Activated T-helper 1 cell treated with anti-CD3 and anti-CD28 coated beads, Interleukin-12 subunit alpha, Interleukin-12 subunit beta, Interleukin-2, Interleukin-4 antibody, amounts not matched to agents 30 ng/mL and 10 ng/mL and 1 ng/mL, durations not matched to agents 14 hours and 24 hours and 36 hours (primary cell): ENCODE measurements at places on chromosomes 7 and 10. TPM values are rescaled to one million over a fixed set of nuclear protein-coding genes. Genes with fewer than 3 reads are reported as not detected.
A peak's percentile ranks its signal among the peaks of the same experiment; 100 is the strongest.

DNA sequence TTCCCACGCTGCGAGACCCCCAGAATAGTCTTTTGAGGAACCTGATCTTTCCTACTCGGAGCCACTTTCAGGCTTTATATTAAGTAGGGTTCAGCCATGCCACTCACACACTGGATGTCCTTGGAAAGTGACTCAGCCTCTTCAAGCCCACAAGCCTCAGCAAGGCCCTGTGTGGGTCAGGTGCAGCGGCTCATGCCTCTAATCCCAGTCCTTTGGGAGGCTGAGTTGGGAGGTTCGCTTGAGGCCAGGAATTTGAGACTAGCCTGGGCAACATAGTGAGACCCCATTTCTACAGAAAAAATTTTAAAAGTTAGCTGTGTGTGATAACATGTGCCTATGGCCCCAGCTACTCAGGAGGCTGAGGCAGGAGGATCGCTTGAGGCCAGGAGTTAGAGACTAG lies 119.7 kb upstream of the TNRC18 start:
- peaks cover 6% of the 10 kb centered on the region for H3K4me1 ChIP-seq
- H3K4me3 ChIP-seq, result no peak overlapping the region
- H3K36me3 ChIP-seq, result no peaks in the 10 kb centered on the region
- H3K27me3 ChIP-seq, result peaks cover 6% of the 10 kb centered on the region
- no peak for DNase-seq
- no peak overlapping the region for H3K27ac ChIP-seq

PAX4 gene
- not detected in 2 replicates for total RNA-seq

DNA sequence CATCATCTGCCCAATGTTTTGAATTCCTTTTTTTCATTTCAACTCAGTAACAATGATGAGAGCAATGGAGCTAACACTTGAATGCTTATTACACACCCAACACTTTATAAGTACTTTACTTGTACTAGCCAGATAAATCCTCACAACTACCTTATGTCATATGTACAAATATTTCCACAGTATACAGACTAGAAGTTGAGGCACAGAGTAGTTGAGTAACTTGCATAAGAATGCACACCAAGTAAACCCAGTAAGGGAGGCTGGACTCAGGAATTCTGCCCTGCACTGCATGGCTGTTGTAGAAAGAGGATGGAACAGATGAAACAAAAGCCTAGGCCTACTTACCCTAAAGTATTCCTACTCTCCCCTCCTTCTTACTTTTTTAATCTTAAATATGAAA lies 15.8 kb downstream of the DPY19L1 start:
- no peaks in the 10 kb centered on the region for H3K36me3 ChIP-seq
- no peak for DNase-seq
- H3K27ac ChIP-seq, result no peak overlapping the region
- no peaks in the 10 kb centered on the region for H3K27me3 ChIP-seq
- no peaks in the 10 kb centered on the region for H3K4me1 ChIP-seq
- H3K4me3 ChIP-seq, result no peak overlapping the region

DNA sequence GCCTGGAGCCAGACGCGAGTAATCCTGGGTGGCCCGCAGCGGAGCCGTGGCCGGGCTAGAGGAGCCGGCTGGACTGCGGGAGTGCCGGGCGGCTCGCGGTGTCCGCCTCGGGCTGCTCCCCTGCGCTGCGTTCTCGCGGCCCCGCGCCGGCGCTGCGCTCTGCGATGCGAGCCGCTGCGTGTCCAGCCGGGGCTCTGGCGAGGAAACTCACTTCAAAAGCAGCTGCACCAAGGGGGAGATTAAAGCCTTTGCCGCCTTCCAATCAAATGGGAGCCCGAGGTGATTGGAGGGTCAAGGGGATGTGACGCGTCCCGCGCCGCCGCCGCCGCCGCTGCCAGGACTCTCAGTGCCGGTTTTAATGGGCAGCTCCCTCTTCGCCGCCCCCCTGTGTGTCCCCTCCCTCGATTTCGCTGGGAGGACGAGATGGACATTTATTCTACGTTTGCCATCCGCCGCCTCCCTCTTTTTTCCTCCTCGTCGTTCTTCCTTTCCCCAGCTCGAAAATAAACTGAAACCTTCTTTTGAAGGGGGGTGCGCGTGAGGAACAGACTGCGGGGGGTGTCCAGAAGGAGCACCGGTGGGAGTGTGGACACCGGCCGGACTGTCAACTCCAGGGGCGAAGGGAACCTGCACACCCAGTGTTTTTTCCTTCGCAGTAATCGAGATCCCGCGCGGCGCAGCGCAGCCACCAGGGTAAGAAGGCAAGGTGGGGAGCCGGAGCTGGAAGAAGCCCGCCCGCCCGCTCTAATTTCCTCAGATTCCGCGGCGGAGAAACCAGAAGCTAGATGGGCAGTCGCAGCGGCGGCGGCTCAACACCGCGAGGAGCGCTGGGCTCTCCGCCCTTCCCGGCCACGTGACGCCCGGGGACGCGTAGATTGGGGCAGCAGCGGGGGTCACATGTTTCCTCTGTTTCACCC lies at the start of gene ZNF503:
ZNF503 (minus strand) TSS at position 196 of the 917 bp plus-strand sequence. CDS start 345 bp downstream, outside the sequence.
- peaks cover 64% of the 10 kb centered on the region for H3K27me3 ChIP-seq
- peaks cover 3% of the 10 kb centered on the region for H3K36me3 ChIP-seq
- H3K4me3 ChIP-seq, result peak within 1 kb of the TSS; percentile 79
- DNase-seq, result no peak

WDFY4 gene
- 0.08 TPM in 1 of 2 replicates, not detected in the other for total RNA-seq

DNA sequence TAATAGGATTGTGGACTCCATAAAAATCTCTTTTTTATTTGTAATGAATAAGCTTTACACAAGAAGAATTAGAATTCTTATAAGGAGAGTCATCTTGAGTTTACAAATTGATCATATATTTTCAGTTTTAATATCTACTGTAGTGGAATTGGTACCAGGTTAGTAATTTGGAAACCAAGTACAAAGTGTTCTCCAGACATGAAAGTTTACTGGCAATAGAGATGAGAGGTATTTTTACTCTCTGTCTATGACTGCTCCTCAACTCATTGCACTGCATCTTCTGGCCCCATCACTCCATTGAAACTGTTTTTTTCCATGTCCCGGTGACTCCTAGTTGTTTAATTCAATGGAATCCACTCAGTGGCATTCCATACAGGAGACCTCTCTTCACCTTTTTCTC lies 164.5 kb upstream of the SMIM30 start:
- no peaks in the 10 kb centered on the region for H3K4me1 ChIP-seq
- no peak overlapping the region for H3K4me3 ChIP-seq
- H3K27ac ChIP-seq, result no peak overlapping the region
- H3K27me3 ChIP-seq, result peaks cover 8% of the 10 kb centered on the region

GSTO1 gene
- 125 TPM in 2 replicates for total RNA-seq

GRCh38 chr7:24732646-24733413 lies 24.4 kb downstream of the GSDME start:
- H3K27me3 ChIP-seq, result peaks cover 21% of the 10 kb centered on the region
- H3K4me1 ChIP-seq, result peaks cover 22% of the 10 kb centered on the region
- H3K27ac ChIP-seq, result no peak overlapping the region
- no peak for DNase-seq

- DNase-seq, result no peak
- peaks cover 4% of the 10 kb centered on the region for H3K27me3 ChIP-seq
- H3K27ac ChIP-seq, result no peak overlapping the region
- no peaks in the 10 kb centered on the region for H3K4me1 ChIP-seq
- H3K36me3 ChIP-seq, result no peaks in the 10 kb centered on the region
Observed at GRCh38 chr10:94193466-94193924, 169.2 kb downstream of the NOC3L start.

- no peak for DNase-seq
- H3K4me3 ChIP-seq, result no peak overlapping the region
- H3K27me3 ChIP-seq, result peaks cover 12% of the 10 kb centered on the region
- H3K4me1 ChIP-seq, result no peaks in the 10 kb centered on the region
- H3K27ac ChIP-seq, result no peak overlapping the region
- peaks cover 22% of the 10 kb centered on the region for H3K36me3 ChIP-seq
Observed at GRCh38 chr7:128027485-128027980, 3.7 kb downstream of the LRRC4 start.

AKR1D1 gene
- not detected in 2 replicates for total RNA-seq

DNA sequence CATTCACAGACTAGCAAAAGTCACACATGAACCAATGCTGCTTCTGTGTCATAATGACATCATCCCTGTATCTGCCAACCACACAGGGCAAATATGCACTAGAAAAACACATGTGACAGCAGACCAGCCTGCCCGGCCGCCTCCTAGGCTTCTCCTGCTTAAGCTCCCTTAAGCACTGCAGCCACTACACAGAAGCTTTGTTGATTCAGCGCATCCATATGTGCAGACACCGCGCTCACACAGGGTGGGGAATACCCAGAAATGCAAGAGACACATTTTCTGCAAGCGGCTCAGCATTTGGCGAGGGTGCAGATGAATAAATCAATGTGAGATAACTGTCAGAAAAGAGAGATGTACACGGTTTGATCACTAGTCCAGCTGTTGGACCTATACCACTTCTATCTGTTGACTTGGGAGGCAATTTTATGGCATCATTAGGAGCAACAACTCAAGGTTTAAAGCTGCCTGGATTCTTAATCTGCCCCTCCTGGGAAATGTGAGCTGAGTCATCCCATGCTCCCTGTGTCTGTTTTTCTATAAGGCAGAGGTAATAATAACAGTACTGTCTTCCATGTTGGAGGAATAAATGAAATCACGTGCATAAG lies 33.4 kb downstream of the CPXM2 start:
- H3K27ac ChIP-seq, result no peak overlapping the region
- no peaks in the 10 kb centered on the region for H3K36me3 ChIP-seq
- DNase-seq, result no peak
- H3K27me3 ChIP-seq, result no peaks in the 10 kb centered on the region
- H3K4me3 ChIP-seq, result no peak overlapping the region
- no peaks in the 10 kb centered on the region for H3K4me1 ChIP-seq

NPC1L1 gene
- not detected in 2 replicates for total RNA-seq

- H3K4me1 ChIP-seq, result no peaks in the 10 kb centered on the region
- DNase-seq, result no peak
- no peak overlapping the region for H3K4me3 ChIP-seq
- H3K27ac ChIP-seq, result no peak overlapping the region
Observed at GRCh38 chr7:122369756-122370155, 65.2 kb upstream of the FEZF1 start.

GRCh38 chr10:4127518-4128315 lies 342.7 kb upstream of the KLF6 start:
- H3K27ac ChIP-seq, result peak overlapping the region; percentile 57
- H3K4me3 ChIP-seq, result no peak overlapping the region
- H3K36me3 ChIP-seq, result peaks cover 17% of the 10 kb centered on the region
- peaks cover 30% of the 10 kb centered on the region for H3K4me1 ChIP-seq
- no peaks in the 10 kb centered on the region for H3K27me3 ChIP-seq

GRCh38 chr7:111352319-111352718 lies 210.0 kb downstream of the IMMP2L start:
- no peak overlapping the region for H3K4me3 ChIP-seq
- no peaks in the 10 kb centered on the region for H3K36me3 ChIP-seq
- no peak for DNase-seq
- H3K27me3 ChIP-seq, result no peaks in the 10 kb centered on the region

GRCh38 chr10:128305601-128306345 lies 179.6 kb upstream of the MKI67 start:
- no peak overlapping the region for H3K4me3 ChIP-seq
- H3K4me1 ChIP-seq, result no peaks in the 10 kb centered on the region
- H3K27me3 ChIP-seq, result peaks cover 2% of the 10 kb centered on the region
- no peaks in the 10 kb centered on the region for H3K36me3 ChIP-seq
- H3K27ac ChIP-seq, result no peak overlapping the region

DNA sequence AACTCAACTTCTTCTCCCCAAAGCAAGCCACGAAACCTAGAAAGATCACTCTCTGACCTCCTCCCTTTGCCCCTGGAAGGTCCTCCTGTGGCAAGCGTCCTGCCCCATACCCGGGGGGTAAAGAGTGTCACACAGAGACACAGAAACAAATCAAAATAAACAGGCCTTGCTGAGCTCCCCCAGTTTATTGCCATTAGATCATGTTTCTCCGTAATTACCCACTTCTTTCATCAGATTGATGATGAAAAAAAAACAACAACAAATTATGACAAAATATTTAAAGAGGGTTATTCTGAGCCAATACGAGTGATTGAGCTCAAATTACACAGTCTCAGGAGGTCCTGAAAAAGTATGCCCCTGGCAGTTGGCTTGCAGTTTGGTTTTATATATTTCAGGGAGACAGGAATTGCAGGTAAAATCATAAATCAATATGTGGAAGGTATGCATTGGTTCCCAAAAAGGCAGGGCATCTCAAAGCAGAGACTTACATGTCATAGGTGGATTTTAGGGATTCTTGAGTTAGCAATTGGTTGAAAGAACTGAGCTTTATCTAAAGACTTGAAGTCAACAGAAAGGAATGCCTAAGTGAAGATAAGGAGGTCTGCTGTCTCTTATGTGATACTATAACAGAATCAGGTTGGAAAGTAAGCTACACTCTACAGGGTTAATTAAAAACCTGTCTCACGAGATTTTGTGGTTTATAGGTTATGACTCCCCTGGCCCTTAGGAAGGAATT lies 86.2 kb downstream of the APBB1IP start:
- H3K4me1 ChIP-seq, result peaks cover 18% of the 10 kb centered on the region
- H3K27ac ChIP-seq, result peak overlapping the region; percentile 11
- no peak overlapping the region for H3K4me3 ChIP-seq
- no peak for DNase-seq
- peaks cover 51% of the 10 kb centered on the region for H3K36me3 ChIP-seq
- H3K27me3 ChIP-seq, result no peaks in the 10 kb centered on the region

DNA sequence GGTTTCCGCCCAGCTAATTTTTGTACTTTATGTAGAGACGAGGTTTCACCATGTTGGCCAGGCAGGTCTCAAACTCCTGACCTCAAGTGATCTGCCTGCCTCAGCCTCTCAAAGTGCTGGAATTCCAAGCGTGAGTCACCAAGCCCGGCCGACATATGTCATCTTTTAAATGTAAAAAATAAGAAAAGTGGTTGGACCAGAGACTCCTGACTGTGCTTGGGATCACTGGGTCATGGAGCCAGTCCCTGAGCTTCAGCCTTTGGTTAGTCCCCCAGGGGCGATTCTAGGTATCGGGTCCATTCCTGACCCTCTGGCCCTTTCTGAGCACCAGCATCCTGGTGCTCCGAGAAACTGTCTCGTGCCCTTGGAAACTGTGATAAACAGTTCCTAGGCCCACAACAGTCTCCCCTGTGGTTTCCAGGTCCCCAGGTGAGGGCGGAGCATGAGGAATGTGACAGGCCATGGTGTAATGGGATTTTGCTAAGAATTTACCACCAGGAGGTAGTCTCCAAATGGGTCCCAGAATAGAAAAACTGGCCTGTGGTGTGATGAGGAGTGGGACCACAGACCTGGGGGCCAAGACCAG lies 32.8 kb downstream of the UBTD1 start:
- no peaks in the 10 kb centered on the region for H3K4me1 ChIP-seq
- DNase-seq, result no peak
- no peak overlapping the region for H3K27ac ChIP-seq
- peaks cover 4% of the 10 kb centered on the region for H3K27me3 ChIP-seq

DNA sequence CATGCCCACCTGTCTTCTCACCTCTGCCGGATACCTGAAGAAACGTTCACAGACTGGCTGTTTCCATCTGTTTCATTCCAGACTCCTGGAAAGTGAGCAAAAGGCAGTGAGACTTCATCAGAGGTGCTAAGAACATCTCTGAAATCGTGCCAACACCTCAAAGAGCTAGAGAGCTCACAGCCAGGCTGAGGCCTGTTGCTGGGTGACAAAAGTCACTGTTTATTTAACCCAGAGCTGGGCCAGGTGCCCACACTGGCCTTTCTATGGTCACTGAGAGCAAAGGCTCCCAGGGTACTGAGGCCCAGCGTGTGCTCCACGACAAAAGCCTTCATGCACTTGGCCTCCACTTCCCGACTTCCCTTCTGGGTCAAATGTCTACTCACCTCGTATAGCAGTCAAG lies 3.7 kb upstream of the NANOS1 start:
- H3K36me3 ChIP-seq, result no peaks in the 10 kb centered on the region
- H3K4me3 ChIP-seq, result no peak overlapping the region
- DNase-seq, result no peak

- H3K4me1 ChIP-seq, result no peaks in the 10 kb centered on the region
- H3K36me3 ChIP-seq, result no peaks in the 10 kb centered on the region
- DNase-seq, result no peak
- peaks cover 2% of the 10 kb centered on the region for H3K27me3 ChIP-seq
- H3K27ac ChIP-seq, result no peak overlapping the region
Observed at GRCh38 chr10:33303988-33304387, 30.5 kb downstream of the NRP1 start.

AGAP4 gene
- total RNA-seq, result 15.0 and 16.7 TPM in 2 replicates
